ENCODE measurements at places on chromosomes 3 and 15.

GRCh38 chr3:179301645-179302044, 21.2 kb upstream of the ZNF639 start:
- no peak overlapping the region for H3K27ac ChIP-seq
- no peaks in the 10 kb centered on the region for H3K36me3 ChIP-seq
- DNase-seq, result no peak

GRCh38 chr3:10655105-10655504, 149.7 kb upstream of the ATP2B2 start:
- H3K27me3 ChIP-seq, result no peaks in the 10 kb centered on the region
- no peak for DNase-seq
- no peak overlapping the region for H3K4me3 ChIP-seq
- no peak overlapping the region for H3K27ac ChIP-seq

DNA sequence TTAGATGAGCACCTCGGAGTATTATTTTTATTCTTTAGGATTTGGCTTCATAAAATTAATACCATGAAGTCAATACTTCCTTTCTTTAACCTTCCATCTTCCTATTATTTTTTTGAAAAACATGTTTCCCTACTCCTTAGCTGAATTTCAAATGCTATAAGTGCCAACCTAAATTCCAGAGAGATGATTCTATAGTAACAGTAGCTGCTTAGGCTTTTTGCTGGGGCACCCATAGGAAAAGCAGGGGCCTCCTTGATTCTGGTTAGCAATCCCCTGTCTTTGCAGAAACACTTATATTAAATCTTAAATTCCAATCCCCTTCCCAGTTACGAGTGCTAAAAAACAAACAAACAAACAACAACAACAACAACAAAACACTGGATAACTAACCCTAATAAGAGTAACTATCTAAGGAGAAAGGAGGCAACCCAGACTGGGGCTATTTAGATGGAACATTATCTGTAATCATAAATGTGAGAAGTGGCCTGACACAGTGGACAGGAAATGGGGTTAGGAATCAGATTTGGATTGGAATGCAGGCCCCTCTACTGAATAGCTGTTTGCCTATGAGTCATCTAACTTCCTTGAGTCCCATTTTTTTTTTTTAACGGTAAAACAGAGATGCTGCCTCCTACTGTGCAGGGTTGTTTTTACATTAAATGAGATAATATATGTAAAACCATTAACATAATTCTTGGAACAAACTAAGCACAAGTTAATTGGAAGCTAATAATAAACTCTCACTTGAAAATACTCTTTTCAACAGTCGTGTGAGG, 148.1 kb downstream of the WDR72 start:
- peaks cover 17% of the 10 kb centered on the region for H3K4me1 ChIP-seq
- H3K4me3 ChIP-seq, result no peak overlapping the region
- no peaks in the 10 kb centered on the region for H3K36me3 ChIP-seq

DNA sequence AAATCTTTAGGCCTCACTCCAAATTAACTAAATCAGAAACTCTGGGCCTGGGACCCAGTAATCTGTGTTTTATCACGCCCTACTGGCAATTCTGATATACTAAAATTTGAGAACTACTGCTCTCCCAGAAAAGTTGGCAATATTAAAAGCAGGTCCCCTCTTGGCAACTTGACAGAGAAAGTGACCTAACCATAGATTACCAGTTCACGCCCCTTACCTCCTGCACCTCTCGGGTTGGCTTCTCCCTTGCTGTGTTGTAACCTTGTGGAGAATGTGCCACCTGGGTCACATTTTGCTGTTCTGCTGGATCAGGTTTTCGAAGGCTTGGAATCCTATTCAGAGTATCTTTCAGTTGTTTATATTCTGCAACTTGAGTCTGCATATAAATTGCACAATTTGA, 59.1 kb downstream of the GOLIM4 start:
- H3K4me1 ChIP-seq, result no peaks in the 10 kb centered on the region
- no peaks in the 10 kb centered on the region for H3K27me3 ChIP-seq
- H3K4me3 ChIP-seq, result no peak overlapping the region
- H3K36me3 ChIP-seq, result peaks cover 49% of the 10 kb centered on the region
- DNase-seq, result no peak

DNA sequence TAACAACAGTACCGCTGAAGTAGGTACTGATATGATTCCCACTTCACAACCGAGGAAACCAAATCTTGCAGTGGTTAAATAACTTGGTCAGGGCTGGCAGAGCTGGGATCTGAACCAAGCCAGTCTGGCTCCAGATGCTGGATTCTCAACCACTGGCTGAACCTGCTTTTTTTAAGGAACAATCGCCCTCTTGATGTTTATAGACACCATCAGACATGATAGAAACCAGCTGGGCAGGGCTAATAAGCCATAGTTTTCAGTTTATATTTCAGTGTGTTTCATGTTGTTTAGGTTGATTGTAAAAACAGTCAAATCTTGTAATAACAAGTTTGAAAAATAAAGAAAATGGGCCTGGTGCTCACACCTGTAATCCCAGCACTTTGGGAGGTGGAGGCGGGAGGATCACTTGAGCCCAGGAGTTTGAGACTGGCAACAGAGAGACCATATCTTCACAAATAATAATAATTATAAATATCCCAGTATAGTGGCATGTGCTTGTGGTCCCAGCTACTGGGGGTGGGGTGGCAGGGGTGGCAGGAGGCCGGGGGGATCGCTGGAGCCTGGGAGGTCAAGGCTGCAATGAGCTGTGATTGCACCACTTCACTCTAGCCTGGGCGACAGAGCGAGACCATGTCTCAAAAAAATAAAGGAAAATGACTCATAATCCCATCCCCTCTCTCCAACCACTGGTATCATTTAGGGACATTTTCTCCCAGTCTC, 36.7 kb downstream of the XYLB start:
- no peaks in the 10 kb centered on the region for H3K4me1 ChIP-seq
- DNase-seq, result no peak
- no peaks in the 10 kb centered on the region for H3K27me3 ChIP-seq
- no peak overlapping the region for H3K27ac ChIP-seq

- peak overlapping the region; percentile 83 for H3K4me3 ChIP-seq
- no peak overlapping the region for H3K27ac ChIP-seq
- no peaks in the 10 kb centered on the region for H3K27me3 ChIP-seq
- H3K36me3 ChIP-seq, result peaks cover 62% of the 10 kb centered on the region
- H3K4me1 ChIP-seq, result peaks cover 7% of the 10 kb centered on the region
- no peak for DNase-seq
Observed at GRCh38 chr3:64021922-64022321, 1.4 kb downstream of the PSMD6 start.

- no peaks in the 10 kb centered on the region for H3K27me3 ChIP-seq
- no peak overlapping the region for H3K27ac ChIP-seq
- no peaks in the 10 kb centered on the region for H3K4me1 ChIP-seq
- no peaks in the 10 kb centered on the region for H3K36me3 ChIP-seq
- DNase-seq, result no peak
Observed at GRCh38 chr3:43477600-43477999, 144.2 kb downstream of the ANO10 start.

DNA sequence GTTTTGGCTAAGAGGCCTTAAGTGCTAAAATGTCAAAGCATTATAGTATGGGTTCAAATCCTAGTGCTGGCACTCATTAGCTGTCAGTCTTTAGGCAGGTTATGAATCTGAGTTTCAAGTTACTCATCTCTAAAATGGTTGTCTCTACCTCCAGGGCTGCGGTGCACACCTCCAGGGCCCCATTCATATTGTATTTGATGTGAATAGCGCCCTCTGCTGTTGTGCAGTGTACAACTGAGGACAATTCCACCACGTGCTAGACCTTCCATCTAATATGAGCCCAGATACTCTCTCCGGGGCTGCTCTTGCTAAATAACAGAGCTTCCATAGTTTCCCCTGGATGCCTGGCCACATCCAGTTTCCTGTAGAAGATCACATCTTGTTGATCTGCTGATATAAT, 54.3 kb downstream of the OXNAD1 start:
- H3K27ac ChIP-seq, result no peak overlapping the region
- H3K4me3 ChIP-seq, result no peak overlapping the region
- peaks cover 57% of the 10 kb centered on the region for H3K36me3 ChIP-seq

- no peaks in the 10 kb centered on the region for H3K4me1 ChIP-seq
- no peaks in the 10 kb centered on the region for H3K36me3 ChIP-seq
- no peak overlapping the region for H3K4me3 ChIP-seq
- H3K27ac ChIP-seq, result no peak overlapping the region
- H3K27me3 ChIP-seq, result no peaks in the 10 kb centered on the region
Observed at GRCh38 chr3:106257172-106257571, 388.4 kb upstream of the CBLB start.

GRCh38 chr3:127734754-127735473, 62.2 kb downstream of the ABTB1 start:
- DNase-seq, result peak; percentile 95
- peaks cover 4% of the 10 kb centered on the region for H3K36me3 ChIP-seq
- H3K4me1 ChIP-seq, result peaks cover 65% of the 10 kb centered on the region
- peak overlapping the region; percentile 1 for H3K4me3 ChIP-seq
- H3K27me3 ChIP-seq, result no peaks in the 10 kb centered on the region

GRCh38 chr3:188272481-188273372, 118.8 kb downstream of the LPP start:
- no peak overlapping the region for H3K4me3 ChIP-seq
- DNase-seq, result peak; percentile 88
- peak overlapping the region; percentile 98 for H3K27ac ChIP-seq
- peaks cover 83% of the 10 kb centered on the region for H3K4me1 ChIP-seq

DNA sequence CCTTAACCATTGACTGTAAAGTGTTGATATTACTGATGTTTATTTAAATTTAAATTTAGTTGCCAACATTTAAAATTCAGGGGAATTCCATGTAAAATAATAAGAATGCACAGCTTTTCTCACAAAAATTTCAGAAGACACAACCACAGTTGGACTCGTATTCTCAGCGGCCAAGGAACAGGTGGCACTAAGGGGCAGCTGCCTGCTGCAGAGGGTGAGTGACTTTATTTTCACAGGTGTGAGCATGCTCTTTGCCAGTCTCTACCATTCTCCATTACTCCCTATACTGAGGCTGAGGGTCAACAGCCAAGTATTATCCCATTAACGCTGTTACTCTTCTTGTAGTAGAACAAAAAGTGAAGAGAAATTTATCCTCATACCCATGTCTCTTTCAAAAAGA, 92.1 kb upstream of the GADL1 start:
- H3K36me3 ChIP-seq, result no peaks in the 10 kb centered on the region
- H3K27ac ChIP-seq, result no peak overlapping the region
- DNase-seq, result no peak
- no peaks in the 10 kb centered on the region for H3K4me1 ChIP-seq
- H3K27me3 ChIP-seq, result no peaks in the 10 kb centered on the region

- DNase-seq, result no peak
- no peak overlapping the region for H3K4me3 ChIP-seq
Observed at GRCh38 chr15:21271566-21271965, 168.7 kb downstream of the POTEB3 start.

DNA sequence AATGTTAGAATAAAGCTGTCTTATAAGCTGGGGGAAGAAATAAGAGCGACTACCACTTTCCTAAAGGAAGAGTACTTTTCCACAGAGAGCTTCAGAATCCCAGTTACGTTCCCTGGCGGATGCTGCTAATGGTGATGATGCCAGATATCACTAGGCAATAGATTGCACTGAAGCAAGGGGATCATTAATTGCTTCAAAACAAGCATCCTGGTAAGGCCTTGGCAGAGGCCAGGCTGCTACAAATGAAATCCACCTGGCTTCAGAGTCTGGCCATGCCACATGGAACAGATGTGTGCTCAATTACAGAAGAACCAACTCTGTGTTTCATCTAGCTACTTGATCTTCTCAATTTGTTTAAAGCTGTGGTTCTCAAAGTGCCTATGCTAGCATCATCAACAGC, 129.2 kb upstream of the IL12A start:
- H3K4me3 ChIP-seq, result no peak overlapping the region
- H3K27ac ChIP-seq, result no peak overlapping the region
- H3K4me1 ChIP-seq, result peaks cover 22% of the 10 kb centered on the region
- no peaks in the 10 kb centered on the region for H3K36me3 ChIP-seq

DNA sequence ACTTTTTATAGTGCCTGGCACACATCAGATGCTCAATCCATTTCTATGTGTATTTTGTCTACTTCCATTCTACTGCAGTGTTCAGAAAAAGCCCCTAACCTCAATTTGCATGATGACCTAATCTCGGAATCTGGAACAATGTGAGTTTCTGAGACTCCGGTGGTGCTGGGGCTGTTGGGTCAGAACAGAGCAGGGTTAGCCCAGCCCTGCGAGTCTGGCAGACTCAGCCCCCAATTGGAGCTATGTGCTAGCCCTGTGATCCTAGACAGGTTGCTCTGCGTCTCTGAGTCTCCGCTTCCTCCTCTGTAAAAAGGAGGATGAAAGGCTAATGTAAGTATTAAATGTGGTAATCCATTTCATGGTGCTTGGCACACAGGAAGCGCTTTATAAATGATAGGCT, 95.0 kb upstream of the ICE2 start:
- no peak overlapping the region for H3K27ac ChIP-seq
- H3K36me3 ChIP-seq, result no peaks in the 10 kb centered on the region
- peaks cover 11% of the 10 kb centered on the region for H3K27me3 ChIP-seq
